ENCODE measurements at places on chromosomes 3 and 15. TPM values are rescaled to one million over a fixed set of nuclear protein-coding genes. Genes with fewer than 3 reads are reported as not detected.
A peak's percentile ranks its signal among the peaks of the same experiment; 100 is the strongest.

DNA sequence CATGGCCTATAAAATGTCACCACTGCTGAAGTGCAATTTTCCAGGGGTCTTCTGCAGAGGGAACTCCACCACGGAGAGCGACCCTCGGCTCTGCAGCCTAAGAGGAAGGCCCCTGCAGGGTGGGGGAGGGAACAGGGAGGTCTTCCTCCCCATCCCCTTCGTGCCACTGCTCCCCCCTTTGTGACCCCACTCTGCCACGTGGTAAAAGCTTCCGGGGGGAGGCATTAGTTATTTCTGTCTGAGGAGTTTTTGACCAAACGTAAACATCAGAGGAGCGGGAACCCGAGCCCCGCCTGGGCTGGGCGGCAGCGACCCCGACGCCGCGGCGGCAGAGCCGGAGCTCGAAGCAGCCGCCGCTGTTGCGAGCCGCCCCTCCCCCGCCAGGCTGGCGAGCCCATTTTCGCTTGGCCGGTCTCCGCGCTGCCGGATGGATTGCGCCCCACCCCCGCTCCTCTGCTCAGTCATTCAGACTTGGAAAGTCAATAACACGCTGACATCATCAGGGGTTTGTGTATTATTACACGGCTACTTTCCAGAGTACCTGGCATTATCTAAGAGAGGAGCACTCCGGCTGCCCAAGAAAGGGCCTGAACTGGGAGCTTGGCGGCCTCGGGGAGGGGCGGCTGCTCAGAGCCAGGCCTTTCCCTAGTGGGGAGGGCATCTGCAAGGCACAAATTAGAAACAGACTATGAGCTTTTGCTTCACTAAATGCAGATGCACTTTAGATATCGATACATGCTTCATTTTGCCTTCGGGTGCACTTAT, 162.5 kb upstream of the TBL1XR1 start:
- H3K4me3 ChIP-seq = peak overlapping the region; percentile 53
- DNase-seq = peak; percentile 99
- peaks cover 45% of the 10 kb centered on the region for H3K4me1 ChIP-seq
- peak overlapping the region; percentile 95 for H3K27ac ChIP-seq
- H3K27me3 ChIP-seq = no peaks in the 10 kb centered on the region
- no peaks in the 10 kb centered on the region for H3K36me3 ChIP-seq

DNA sequence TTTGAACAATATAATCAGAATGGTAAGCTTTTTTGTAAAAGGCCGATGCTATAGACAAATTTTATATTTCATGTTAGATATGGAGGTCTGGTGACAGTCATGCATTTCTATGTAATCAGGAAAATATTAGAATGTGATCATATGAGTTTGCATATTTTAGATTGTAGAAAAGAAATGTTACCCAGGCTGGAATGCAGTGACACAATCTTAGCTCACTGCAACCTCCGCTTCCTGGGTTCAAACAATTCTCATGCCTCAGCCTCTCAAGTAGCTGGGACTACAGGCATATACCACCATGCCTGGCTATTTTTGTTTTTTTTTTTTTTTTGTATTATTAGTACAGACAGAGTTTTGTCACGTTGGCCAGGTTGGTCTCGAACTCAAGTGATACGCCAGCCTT, 152.0 kb downstream of the LMLN start:
- H3K4me1 ChIP-seq = no peaks in the 10 kb centered on the region
- DNase-seq = no peak
- no peak overlapping the region for H3K4me3 ChIP-seq
- no peaks in the 10 kb centered on the region for H3K36me3 ChIP-seq
- H3K27me3 ChIP-seq = peaks cover 57% of the 10 kb centered on the region

Gene RTP3
- not detected for total RNA-seq

- no peak overlapping the region for H3K4me3 ChIP-seq
- no peaks in the 10 kb centered on the region for H3K36me3 ChIP-seq
- no peaks in the 10 kb centered on the region for H3K27me3 ChIP-seq
- 0 out of 2 replicates have a peak, but pooled peaks cover 5% of the 10 kb centered on the region for H3K4me1 ChIP-seq
- no peak overlapping the region for H3K27ac ChIP-seq
These were observed 236.5 kb downstream of the WDR72 start for GRCh38 chr15:53522991-53523390.

DNA sequence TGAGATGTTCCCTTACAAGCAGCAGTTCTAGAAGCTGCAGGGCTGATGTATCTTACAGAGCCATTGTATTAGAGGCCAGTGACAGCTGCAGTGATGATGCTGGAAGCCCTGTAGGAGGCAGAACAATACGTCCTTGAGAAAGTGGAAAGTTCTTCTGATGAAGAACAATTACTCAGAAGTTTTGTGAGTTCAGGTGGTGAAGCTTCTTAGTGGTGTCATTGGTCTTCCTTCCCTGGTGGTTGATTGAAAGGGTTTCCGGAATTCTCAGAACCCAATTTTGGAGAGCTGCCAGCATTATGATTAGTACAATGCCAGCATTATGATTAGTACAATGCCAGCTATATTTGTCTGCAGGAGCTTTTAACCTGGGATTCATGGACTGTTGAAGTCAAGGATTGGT, 356.4 kb downstream of the MFSD1 start:
- peaks cover 38% of the 10 kb centered on the region for H3K4me1 ChIP-seq
- peak; percentile 95 for DNase-seq
- H3K4me3 ChIP-seq = no peak overlapping the region
- H3K27me3 ChIP-seq = no peaks in the 10 kb centered on the region
- peak overlapping the region; percentile 73 for H3K27ac ChIP-seq

- no peak overlapping the region for H3K27ac ChIP-seq
- no peak for DNase-seq
- no peaks in the 10 kb centered on the region for H3K27me3 ChIP-seq
- no peak overlapping the region for H3K4me3 ChIP-seq
These were observed 353.2 kb upstream of the AGTR1 start for GRCh38 chr3:148344521-148344920.

Gene CIB1
- 85.8 TPM for total RNA-seq

Gene ARHGAP11A
- 43.0 TPM for total RNA-seq

Gene TLNRD1
- total RNA-seq = 17.8 TPM

- H3K36me3 ChIP-seq = no peaks in the 10 kb centered on the region
- H3K27me3 ChIP-seq = no peaks in the 10 kb centered on the region
- H3K27ac ChIP-seq = no peak overlapping the region
- no peak for DNase-seq
- H3K4me3 ChIP-seq = no peak overlapping the region
These were observed 384.0 kb upstream of the TPM1 start for GRCh38 chr15:62658498-62658897.

Gene DNASE1L3
- 0.63 TPM for total RNA-seq

Gene ANKRD63
- total RNA-seq = 1.4 TPM

DNA sequence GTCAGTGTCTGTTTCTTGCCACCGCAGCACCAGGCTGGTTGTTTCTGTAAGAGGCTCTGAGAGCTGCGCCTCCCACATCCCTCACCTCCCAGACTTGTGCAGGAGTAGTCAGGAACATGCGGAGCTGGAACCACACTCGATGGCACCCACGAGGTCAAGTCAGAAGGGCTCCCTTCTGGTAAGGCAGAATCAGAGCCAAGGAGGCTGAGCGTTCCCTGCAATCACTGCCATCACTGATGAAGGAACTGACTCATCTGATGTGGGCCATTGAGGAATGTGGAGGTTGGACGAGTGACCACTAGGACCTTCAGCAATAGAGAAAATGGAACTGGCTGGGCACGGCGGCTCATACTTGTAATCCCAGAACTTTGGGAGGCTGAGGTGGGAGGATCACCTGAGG, 35.7 kb upstream of the BLM start:
- peaks cover 30% of the 10 kb centered on the region for H3K4me1 ChIP-seq
- no peaks in the 10 kb centered on the region for H3K27me3 ChIP-seq
- DNase-seq = peak; percentile 69

GRCh38 chr3:81579744-81580143, 181.7 kb downstream of the GBE1 start:
- no peak overlapping the region for H3K4me3 ChIP-seq
- H3K36me3 ChIP-seq = 0 out of 2 replicates have a peak, but pooled peaks cover 5% of the 10 kb centered on the region
- H3K4me1 ChIP-seq = no peaks in the 10 kb centered on the region
- no peaks in the 10 kb centered on the region for H3K27me3 ChIP-seq
- DNase-seq = no peak
- H3K27ac ChIP-seq = no peak overlapping the region

Gene OTOL1
- total RNA-seq = not detected

Gene TMEM39A
- 56.5 TPM for total RNA-seq

DNA sequence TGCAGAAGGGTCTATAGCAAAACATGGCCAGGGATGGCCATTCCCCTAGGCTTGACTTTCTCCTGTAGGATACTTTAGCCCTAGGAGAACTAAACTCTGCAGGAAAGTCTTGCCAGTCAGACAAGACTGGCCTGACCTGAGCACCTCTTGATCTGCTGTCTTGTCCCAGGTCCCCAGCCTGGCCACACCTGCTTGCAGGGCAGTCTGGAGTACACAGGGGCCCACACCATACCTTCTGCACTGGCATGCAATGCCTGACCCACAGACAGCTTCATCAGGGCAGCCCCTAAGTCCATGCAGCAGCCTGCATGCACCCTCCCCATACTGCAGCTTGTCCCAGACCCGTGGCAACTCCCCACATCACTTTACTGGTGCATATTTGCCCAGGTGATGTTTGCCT, 204.6 kb downstream of the LRRC3B start:
- no peak for DNase-seq
- H3K4me1 ChIP-seq = no peaks in the 10 kb centered on the region
- no peaks in the 10 kb centered on the region for H3K27me3 ChIP-seq
- H3K36me3 ChIP-seq = no peaks in the 10 kb centered on the region
- H3K4me3 ChIP-seq = no peak overlapping the region

GRCh38 chr3:3064297-3064696, 45.9 kb downstream of the IL5RA start:
- DNase-seq = no peak
- H3K36me3 ChIP-seq = no peaks in the 10 kb centered on the region
- no peak overlapping the region for H3K27ac ChIP-seq

DNA sequence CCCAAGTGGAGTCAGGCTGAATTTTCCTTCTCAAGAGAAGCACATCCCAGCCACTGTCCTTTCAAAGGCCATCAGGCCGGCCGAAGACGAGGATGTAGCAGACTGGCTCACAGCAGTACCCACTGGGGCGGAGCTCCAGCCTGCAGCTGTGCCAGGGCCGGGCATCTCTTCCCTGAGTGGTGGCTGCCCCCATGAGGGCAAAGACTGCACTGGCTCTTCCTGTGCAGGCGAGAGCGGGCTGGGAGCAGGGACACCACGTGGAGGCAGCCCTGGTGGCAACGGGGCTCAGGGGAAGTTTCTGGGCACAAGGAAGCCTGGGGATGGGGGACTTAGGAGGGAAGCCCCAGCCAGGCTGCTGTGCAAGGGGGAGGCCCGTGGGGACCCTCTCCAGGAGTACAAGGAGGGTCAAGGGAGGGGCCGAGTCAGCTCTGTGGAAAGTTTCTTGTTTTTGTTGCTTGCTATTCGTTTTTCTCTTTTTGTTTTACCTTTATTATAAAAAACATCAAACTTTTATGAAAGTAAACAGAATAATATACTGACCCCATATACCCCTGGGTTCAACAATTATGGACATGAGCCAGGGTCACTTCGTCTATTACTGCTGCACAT, 66.1 kb downstream of the RPN1 start:
- H3K27ac ChIP-seq = no peak overlapping the region
- H3K4me3 ChIP-seq = no peak overlapping the region
- DNase-seq = peak; percentile 85
- peaks cover 7% of the 10 kb centered on the region for H3K4me1 ChIP-seq

DNA sequence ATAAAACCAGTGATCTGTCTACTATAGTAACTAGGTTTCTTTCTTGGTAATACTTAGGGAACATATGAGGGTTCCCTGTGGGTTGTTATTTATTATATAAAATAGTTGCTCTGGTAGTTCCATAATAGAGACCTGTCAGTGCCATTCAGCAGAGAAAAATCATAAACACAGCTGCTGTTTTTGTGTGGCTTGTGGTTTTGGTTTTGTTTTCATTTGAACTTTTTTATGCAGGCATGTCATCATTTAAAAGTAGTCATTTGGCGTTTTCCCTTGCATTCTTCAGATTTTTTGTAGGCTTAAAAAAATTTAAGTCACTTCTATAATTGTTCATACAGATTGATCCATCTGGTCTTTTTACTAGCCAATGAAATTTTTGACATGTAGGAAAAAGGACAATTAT, 47.9 kb downstream of the PIK3CA start:
- no peaks in the 10 kb centered on the region for H3K27me3 ChIP-seq
- H3K27ac ChIP-seq = no peak overlapping the region
- H3K4me3 ChIP-seq = no peak overlapping the region
- no peaks in the 10 kb centered on the region for H3K36me3 ChIP-seq
- peak; percentile 42 for DNase-seq

Data from PC-3 (cell line).